ENCODE measurements at places on chromosomes 2 and 18.

DNA sequence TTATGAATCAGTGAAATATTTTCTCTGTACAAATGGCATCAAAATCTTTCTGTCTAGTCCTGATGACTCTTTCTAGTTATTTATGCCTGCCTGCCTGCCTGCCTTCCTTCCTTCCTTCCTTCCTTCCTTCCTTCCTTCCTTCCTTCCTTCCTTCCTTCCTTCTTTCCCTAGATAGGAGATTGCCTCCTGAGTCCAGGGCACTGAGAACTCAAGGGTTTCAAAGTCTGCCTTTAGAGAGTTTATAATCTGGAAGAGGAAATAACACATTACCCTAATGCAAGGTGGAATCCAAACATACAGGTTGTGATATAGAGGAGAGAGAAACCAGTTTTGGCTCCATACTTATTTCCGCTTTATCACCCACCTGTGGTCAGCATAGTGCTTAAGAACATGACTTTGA is 98.1 kb upstream of the SERPINE2 start:
- DNase-seq = no peak

DNA sequence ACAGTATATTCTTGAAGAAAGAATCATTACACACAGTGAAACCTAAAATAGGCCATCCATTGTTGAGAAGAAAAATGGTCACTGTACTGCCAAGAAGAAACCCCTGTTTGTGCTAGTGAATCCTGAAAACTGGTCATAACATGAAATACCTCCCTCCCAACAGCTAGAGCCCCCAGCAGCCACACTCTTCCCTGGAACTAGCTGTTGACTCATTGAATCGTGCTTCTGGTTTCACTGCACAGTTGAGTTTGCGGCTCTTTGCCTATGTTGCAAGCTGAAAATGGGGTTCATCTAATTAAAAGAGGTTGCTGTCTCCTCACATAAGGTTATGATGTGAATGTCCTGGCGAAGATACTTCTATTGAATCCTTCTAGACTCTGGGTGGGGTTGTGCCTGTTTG is 86.3 kb downstream of the UGGT1 start:
- DNase-seq = no peak

DNA sequence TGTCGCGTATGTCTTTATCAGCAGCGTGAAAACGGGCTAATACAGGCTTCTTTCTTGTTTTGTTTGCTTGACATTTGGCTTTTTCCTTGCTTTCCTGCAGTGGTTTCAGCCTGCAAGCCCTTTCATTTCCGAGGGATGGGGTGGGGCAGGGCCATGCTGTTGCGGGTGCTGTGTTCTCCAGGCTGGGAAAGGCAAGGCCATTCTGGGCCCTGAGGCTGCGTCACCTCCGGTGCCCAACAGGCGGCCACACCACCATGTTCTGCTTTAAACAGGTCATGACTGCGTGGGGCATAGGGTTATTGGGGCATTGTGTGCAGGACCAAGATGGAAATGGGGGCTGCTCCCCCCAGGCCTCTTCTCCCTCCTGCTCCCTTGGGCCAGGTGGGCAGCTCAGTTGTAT is 38.6 kb upstream of the PLB1 start:
- DNase-seq = no peak

DNA sequence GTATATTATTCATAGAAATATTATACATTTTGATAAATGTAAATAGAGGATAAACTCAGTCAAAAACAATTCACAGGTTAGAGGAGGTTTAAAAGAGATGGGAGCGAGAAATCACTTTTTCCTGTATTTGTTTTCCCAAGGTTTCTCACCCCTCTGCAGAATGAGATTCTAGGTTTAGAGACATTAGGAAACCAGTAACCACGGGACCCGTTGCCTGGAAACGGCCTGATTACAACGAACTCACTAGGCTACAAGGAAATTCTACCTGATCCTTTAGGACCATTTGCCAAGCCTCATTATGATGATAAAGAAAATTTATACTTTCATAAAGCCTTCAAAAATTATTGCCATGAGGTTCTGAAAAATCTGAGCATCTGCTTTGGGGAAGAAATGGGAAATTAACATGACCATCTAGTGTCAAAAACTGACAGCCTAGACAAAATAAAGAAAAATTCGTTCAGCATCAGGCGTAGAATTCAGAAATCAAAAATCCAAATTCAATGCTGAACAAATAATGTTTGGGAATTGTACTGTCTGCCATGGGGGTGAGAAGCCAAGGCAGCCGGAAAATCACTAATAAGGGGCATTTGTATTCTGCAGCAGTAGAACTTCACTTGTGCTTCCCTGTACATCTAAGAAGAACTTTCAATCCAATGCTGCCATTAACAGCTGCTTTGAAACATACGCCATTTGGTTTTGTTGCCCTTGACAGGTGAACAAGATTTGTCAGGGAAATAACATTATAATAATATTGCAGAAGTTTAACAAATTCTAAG is 262.3 kb downstream of the NRXN1 start:
- DNase-seq = no peak

- no peak for DNase-seq
These were observed 30.3 kb downstream of the SPOPL start for GRCh38 chr2:138531913-138532312.

- DNase-seq = no peak
These were observed 666.4 kb upstream of the ZEB2 start for GRCh38 chr2:145186303-145186702.

DNA sequence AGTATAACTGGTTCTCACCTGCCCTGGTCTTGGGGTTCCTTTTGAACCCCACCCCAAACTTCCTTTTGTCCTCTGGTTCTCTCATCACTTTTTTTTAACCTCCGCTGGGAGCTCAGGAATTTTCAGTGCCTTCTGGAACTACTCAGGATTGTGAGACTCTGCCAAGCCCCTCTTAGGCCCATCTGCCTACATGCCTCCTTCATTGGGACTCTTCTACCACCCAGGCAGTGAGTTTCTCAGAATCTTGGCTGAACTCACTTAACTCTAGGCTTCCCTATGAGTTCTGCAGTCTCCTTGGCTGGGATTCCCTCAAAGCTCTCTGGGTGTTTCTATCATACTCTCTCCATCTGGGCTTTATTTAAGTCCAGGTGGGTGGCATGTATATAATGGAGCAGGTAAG is 86.3 kb downstream of the MDH1 start:
- no peak for DNase-seq

All from stimulated activated CD4-positive, alpha-beta T cell treated with anti-CD3 and anti-CD28 coated beads, Interleukin-15, amount 100 ng/mL, for 24 hours (primary cell).